ENCODE measurements at places on chromosomes 13 and 19.
A peak's percentile ranks its signal among the peaks of the same experiment; 100 is the strongest.

- DNase-seq = peak; percentile 64
These were observed at the start of gene F10 for GRCh38 chr13:113122550-113123225. F10 (plus strand) TSS chr13:113122799; CDS start chr13:113122856, 57 bp downstream.

DNA sequence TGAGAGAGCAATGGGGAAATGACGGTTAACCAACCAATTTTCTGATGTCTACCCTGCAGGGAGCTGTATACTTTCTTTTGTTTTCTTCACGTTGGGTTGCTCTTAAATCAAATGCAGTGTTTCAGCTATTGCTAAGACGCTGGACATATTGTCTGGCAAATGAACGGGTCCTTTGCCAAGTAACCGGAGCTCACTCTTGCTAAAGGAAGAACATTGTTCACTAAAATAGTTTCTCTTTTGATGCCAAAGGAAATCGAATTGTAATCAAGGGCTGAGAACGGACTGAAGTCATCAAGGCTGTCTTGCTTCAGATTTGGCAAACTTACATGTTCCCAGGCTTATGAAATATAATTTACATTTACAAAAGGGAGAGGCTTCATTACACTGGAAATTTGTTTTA lies 142.3 kb upstream of the ARGLU1 start:
- DNase-seq = no peak

DNA sequence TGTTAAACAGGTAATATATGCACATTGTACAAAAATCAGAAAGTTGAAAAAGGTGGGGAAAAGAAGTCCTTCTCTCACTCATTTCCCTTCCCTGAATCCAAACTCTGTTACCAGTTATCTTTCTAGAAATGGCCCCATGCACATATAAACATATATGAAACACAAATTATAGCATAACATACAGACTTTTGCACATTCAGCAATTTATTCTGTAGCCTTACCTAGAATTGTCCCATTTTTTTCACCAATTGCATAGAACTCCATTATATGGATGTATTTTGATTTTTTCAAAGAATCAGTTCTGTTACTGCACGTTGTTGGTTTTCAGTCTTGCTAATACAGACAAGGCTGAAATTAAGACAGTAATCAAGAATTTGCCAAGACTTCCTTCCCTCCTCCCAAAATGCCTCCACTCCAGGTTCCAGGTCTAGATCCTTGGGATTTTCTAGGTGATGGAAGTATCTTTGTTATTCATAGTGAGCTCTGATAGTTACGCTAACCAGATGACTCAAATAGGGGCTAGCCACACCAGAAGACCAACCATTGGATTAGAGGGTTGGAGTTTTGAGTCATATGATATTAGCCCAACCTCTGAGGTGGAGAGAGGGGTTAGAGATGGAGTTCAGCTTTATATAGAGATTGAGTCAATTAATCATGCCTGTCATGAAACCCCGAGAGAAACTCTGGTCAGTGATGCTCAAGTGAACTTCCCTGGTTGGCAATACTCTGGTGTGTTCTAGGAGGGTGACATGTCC lies 30.7 kb downstream of the GPR180 start:
- DNase-seq = no peak

GRCh38 chr13:41511827-41512226 lies 54.5 kb downstream of the RGCC start:
- DNase-seq = no peak

GRCh38 chr13:23505007-23505406 lies 65.2 kb upstream of the TNFRSF19 start:
- peak; percentile 69 for DNase-seq

GRCh38 chr13:43129511-43130110 lies 106.2 kb downstream of the DNAJC15 start:
- no peak for DNase-seq

DNA sequence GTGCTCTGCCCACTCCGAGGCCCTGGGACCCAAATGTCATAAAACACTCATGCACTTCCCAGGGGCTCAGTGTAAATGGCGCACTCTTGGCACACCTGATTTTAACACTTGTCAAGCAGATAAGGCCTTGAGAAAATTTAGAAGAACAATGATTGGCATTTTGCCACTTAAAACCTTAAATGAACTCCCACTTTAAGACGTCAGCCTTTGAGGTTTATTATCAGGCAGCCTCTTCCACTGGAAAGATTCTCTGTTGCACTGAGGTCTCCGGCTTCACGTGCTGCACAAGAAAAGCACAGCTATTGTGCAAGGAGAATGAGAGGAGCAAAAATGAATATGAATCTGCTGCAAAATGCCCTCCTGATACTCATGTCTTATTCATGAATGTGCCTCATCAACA lies 38.5 kb upstream of the ATP11A start:
- no peak for DNase-seq

- no peak for DNase-seq
These were observed 1525.0 kb upstream of the MIR17HG start for GRCh38 chr13:89822467-89822866.

DNA sequence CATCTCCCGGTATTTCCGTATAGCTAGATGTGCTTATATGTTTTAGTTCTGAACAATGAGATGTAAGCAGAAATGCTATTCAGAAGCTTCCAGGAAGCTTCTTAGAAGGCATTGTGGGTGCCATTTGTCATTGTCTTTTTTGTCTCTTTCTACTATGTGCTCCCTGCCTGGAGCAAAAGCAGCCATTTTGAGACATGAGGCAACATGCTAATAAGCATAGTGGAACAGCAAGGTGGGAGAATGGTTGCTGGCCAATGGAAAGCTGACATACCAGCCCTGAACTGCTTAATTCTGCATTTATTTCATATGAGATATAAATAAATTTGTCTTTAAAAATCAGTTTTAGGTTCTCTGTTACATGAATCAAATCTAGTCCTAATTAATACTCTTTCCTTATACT lies 299.7 kb downstream of the LMO7 start:
- no peak for DNase-seq

GRCh38 chr13:28045861-28046260 lies 54.5 kb downstream of the FLT3 start:
- peak; percentile 22 for DNase-seq

DNA sequence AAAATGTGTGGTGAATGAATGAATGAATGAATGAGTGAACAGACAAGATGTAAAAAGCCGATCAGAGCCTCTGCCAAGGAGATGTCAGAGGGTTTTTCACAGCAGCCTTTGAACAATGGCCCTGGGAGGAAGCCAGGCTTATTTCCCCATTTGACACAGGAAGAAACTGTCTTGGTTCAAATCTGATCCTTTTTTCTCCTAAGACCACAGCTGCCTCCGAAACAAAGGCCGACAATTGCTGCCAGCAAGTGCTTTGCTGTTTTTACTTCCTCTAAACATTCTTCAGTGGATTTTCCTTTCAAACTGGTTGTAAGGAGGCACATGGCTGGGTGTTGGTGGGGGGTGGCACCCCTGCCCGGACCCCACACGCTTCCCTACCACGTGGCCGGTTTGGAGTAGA lies 44.2 kb upstream of the HOMER3 start:
- DNase-seq = no peak

DNA sequence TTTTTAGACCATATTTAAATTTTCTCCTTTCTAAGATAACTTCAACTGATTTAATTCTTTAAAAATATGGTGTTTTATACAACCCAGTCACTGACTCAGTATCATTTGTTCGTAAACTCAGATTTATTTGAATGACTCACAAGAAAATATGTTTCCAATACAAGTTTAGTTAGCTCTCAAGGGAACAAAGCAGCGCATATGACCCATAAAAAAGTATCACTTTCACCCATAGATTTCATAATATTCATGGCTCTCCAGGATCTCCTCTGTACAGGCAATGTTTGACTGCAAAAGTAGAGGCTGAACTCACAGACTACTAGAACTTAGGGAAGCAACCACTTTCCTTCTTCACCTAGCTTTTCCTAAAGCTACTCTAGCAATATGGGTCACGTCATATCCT lies 405.6 kb upstream of the PCDH9 start:
- peak; percentile 20 for DNase-seq

DNA sequence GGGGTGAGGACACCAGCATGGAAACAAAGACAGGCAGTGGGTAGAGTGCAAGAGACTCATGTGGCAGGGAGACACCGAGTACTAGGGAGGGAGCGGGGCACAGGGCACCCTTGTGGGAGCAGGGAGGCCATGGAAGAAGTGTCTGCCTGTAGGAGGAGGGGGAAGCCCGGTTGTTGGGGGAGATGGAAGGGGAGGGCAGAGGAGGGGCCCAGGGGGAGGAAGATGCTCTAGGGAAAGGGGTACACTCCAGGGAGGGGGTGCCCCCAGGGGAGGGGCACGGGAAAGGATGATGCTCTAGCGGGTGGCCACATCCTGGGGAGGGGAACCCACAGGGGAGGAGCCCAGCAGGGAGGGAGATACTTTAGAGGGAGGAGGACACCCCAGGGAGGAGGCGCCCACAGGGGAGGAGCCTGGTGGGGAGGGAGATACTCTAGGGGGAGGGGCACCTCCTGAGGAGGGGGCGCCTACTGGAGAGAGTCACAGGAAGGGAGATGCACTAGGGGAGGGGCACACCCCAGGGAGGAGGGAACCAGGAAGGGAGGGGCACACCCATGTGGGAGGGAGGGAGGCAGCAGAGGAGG lies 24.9 kb downstream of the CPAMD8 start:
- no peak for DNase-seq

GRCh38 chr19:46945694-46946489 lies 73.7 kb upstream of the NPAS1 start:
- DNase-seq = no peak

GRCh38 chr19:50427997-50428425 lies 4.7 kb upstream of the MYBPC2 start:
- peak; percentile 30 for DNase-seq

DNA sequence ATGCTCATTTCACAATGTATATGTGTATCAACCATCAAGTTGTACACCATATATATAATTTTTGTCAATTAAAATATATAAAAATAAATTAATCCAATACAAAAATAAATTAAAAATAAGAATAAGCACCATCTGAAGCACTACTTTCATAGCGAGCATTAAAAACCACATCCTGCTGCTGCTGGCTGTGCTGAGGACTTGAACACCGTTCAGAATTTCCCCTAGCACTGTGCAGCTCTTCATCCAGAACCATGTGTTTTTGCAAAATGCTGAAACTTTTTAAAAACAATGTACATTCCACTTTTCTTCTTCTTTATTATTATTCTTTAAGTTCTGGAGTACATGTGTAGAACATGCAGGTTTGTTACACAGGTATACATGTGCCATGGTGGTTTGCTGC lies 40.0 kb upstream of the FOXO1 start:
- no peak for DNase-seq

- peak; percentile 37 for DNase-seq
These were observed 187.8 kb downstream of the LHFPL6 start for GRCh38 chr13:39415008-39415802.

- DNase-seq = no peak
These were observed 836 bp upstream of the CDC42EP5 start for GRCh38 chr19:54473892-54474372.

GRCh38 chr13:20053016-20053415 lies 94.5 kb downstream of the ZMYM2 start:
- no peak for DNase-seq

DNA sequence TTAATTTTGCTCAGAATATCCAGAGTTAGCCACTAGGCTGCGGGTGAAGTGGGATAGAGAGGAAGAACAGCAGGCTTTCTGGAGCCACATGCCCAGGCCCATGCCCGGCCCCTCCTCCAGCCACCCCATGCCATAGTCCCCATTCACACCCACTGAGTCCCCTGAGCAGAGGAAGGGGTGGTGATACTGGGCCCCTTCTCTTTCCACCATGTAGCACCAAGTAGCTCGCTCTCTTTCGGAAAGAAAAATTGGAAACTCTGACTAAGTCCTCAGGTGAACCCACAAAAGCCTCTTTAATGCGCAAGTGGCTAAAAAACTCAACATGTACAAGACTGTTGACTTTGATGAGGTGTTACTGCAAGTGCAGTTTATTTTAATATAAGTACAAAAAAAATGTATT lies 76.7 kb upstream of the GPR183 start:
- no peak for DNase-seq

- DNase-seq = peak; percentile 62
These were observed 14.0 kb upstream of the ATP8B3 start for GRCh38 chr19:1825909-1826556.

DNA sequence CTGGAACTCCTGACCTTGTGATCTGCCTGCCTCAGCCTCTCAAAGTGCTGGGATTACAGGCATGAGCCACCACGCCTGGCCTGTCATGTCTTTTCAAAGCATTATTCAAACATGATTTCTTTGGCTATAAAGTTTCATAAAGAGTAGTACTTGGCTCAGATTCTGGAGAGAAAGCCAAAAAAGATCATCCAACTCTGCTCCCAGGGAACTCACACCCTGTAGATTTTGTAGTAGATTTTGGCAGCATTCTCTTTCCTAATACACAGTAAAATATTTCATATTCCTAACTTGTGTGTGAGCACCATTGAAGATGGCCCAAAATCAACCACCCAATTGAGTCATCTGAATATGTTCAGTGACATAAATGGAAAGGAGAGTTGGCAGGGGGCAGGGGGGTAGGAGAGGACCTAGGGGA lies 48.4 kb downstream of the CAB39L start:
- peak; percentile 56 for DNase-seq

DNA sequence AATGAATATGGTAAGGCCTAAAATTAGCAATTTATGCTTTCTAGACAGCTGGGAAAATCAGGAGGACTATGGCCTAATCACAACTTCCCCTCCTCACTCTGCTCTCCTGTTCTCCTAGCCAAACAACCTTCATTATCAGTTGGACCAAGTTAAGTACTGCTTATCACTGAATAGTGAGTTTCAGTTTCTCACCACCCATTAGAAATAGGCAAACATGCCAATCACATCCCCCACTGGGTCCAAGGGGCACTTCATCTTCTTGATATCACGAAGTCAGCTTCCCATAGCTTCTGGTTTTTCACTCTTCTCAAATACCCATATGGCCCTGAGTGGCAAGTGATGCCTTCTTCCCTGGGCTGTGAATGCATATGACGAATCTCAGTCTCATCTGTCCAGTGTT lies 689.6 kb downstream of the SLITRK5 start:
- no peak for DNase-seq

- DNase-seq = no peak
These were observed 185.9 kb downstream of the ZNF536 start for GRCh38 chr19:30557927-30558557.

All from fibroblast of skin of back (primary cell).